D721Med (cell line): ENCODE measurements at places on chromosomes 1 and 21.

- no peak for DNase-seq
Measured at GRCh38 chr1:40782371-40782956, 1.1 kb upstream of the KCNQ4 start.

GRCh38 chr1:223031733-223032601, 111.1 kb downstream of the TLR5 start:
- DNase-seq, result no peak

- DNase-seq, result no peak
Measured at GRCh38 chr1:211033921-211034525, 99.9 kb downstream of the KCNH1 start.

- no peak for DNase-seq
Measured at GRCh38 chr1:101742509-101742908, 254.2 kb downstream of the OLFM3 start.

GRCh38 chr1:244352156-244352830, 99.4 kb downstream of the ADSS2 start:
- no peak for DNase-seq

- DNase-seq, result no peak
Measured at GRCh38 chr1:204408074-204408507, 3.5 kb downstream of the PPP1R15B start.

DNA sequence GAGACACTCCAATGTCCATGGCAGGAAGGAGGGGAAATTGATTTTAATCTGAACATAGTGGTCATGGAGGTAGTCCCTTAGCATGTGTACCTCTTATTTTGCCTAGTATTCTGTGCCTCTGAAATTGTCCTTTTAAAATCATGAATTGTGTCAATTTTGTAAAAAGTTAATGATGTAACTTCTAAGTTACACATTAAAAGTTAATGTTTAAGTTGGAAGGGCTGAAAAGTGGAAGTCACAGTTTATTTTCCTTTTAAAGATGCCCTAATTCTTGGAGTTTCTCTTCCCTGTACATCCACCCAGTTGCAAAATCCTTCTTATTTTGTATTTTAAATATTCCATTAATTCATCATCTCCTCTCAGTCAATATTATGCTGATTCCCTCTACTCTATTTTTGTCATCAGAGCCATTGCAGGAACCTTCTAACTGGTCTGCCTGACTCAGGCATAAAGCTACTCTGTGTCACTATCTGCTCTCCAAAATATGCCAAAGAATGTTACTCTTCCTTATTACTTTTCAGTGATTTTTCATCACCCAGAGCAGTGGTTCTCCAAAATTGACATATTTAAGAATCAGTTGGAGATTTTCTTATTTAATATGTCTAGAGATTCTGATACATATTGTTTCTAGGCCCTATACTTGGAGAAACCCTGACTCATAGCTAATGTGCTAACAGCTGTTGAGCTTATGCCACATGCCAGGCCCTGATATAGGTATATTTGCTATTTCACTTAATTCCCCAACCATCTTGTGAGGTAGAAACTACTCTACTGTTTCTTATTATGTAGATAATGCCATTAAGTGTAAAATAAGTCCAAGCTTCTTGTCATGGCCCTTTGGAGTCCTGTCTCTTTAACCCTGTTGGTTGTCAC, 5.1 kb downstream of the HOOK1 start:
- no peak for DNase-seq

DNA sequence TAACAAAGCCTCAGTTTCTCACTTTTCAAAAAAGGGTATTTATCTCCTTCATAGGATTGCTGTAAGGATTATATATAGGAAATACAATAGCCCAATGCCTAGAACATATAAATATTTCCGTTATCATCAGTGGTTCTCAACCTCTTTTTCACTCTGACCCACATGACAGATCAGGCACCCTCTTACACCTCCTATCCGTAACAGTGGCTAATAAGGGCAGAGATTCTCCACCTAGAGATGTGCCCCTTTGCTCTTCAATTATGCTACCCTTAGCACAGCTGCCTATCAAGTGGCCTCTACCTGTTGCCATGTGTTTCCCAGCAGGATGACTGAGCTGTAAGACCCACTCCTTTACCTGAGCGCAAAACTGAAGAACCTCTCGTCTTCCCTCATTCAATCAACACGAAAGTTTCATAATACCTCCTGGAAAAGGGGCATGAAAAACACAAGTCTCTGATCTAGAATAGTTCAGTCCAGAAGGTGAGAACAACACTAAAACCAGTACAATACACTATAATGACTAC, 10.5 kb downstream of the PUM1 start:
- DNase-seq, result no peak

GRCh38 chr1:43238085-43238484, 31.7 kb upstream of the TMEM125 start:
- peak; percentile 36 for DNase-seq

DNA sequence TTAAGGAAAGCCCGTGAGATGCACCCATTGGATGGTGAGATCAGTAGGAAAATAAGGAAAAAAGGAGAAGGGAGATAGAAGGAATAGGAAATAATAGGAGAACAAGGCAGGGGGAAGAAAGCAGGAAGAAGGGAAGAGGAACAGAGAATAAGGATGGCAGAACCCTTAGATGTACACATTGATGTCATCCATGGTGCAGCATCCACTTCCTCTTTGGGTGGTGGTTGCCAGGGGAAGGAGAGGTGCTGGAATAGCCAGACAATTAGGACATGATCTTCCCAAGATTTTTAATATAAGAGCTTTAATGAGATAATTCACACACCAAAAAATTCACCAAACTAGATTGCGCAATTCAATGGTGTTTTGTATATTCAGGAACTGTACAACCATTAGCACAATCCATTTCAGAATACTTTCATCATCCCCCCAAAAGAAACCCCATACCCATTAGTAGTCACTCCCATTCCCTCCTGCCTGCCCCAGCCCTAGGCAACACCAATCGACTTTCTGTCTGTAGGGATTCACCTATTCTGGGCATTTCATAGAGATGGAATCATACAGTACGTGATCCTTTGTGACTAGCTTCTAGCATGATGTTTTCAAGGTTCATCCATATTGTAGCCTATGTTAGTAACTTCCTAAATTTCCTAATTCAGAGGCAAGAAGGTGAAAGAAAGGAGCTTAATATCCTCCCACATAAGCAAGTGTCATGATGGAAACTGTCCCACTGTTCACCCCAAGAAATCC, 121.4 kb downstream of the PLXNA2 start:
- DNase-seq, result no peak

GRCh38 chr1:65471861-65472332, 51.4 kb downstream of the LEPR start:
- no peak for DNase-seq

DNA sequence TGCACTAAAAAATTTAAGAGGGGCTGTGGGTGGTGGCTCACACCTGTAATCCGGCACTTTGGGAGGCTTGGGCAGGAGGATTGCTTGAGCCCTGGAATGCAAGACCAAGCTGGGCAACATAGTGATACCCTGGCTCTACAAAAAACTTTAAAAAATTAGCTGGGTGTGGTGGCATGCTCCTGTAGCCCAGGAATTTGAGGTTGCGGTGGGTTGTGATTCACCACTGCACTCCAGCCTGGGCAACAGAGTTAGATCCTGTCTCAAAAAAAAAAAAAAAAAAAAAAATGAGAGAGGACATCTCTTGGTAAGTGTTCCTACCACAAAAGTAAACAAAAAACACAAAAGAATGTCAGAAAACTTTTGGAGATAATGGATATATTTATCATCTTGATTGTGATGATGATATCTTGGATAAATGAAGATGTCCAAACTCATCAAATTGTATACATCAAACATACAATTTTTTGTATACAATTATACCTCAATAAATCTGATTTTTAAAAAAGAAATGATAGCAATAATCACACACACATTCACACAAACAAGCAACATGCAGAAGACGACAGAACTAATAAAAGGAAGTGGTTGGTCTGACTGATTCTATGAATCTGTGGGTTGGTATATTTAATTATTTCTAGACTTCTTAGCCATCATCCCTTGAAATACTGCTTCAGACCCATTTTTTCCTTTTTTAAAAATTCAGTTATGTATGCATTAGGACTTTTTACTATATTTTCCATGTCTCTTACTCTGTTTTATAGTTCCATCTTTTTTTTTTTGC, 465.9 kb downstream of the PLA2G4A start:
- no peak for DNase-seq

- DNase-seq, result no peak
Measured at GRCh38 chr1:18091660-18092446, 15.7 kb upstream of the IGSF21 start.

DNA sequence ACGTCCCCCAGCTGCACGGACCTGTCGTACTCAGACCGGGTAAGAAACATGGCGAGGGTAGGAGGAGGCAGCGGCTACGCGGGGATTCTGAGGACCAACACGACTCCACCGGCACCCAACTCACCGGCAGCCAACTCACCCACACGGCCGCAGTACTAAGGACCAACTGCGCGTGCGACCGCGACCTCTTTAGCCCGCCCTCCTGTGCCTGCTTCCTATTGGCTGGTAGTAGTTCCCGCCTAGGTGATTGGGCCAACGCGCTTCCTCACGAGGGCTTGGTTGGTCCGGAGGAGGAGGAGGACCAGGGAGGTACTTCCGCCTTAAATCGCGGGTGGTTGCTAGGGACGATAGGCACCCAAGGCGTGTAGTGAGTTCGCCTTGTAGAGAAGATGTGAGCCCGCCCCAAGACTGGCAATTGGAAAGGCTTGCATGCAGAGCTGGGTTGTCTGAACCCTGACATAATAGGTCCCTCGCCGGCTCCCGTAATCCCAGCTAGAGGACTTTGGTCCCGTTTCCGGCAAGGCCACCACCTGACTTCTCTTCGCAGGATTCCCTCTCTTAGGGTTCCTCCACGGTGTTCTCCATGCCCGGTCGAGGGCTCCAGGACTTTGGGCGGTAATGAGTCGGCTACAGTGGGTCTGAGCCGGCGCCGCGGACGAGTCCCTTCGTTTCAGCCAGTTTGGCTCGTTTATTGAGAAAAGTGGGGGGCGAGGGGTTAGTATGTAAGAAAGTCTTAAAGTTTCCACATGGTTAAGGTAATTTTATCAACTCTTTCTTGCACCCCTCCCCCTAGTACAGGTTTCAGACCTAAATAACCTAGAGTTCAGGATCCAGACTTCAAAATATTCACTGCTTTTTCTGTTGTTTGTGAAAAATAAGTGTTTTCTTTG, at the start of gene PSMA5:
Gene PSMA5, minus strand, starts transcription at position 168 of the 890 bp plus-strand sequence. Its CDS starts 118 bp downstream, at position 50.
- peak; percentile 80 for DNase-seq

DNA sequence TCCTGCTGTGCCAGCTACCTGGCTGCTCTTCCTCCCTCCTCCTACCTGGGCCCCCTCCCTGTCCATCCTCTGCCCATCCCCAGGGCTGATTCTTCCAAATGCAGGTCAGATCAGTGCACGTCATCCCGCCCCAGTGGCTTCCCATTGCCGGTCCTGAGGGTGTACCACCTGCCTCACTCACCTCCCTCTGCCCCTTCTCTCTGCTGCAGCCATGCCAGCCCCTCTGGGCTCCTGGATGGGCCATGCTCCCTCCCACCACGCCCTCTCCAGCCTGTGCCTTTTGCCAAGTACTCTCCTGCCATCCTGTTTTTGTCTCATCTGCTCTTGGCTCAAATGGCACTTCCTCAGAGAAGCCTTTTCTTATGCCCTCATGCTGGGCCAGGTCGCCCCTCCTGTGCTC, 95.8 kb downstream of the ARHGEF10L start:
- DNase-seq, result no peak

GRCh38 chr1:52332411-52332810, 33.6 kb downstream of the CC2D1B start:
- no peak for DNase-seq

GRCh38 chr1:223443397-223443796, 50.2 kb downstream of the CCDC185 start:
- no peak for DNase-seq

GRCh38 chr21:35026617-35027562, 22.2 kb downstream of the RUNX1 start:
- DNase-seq, result no peak

DNA sequence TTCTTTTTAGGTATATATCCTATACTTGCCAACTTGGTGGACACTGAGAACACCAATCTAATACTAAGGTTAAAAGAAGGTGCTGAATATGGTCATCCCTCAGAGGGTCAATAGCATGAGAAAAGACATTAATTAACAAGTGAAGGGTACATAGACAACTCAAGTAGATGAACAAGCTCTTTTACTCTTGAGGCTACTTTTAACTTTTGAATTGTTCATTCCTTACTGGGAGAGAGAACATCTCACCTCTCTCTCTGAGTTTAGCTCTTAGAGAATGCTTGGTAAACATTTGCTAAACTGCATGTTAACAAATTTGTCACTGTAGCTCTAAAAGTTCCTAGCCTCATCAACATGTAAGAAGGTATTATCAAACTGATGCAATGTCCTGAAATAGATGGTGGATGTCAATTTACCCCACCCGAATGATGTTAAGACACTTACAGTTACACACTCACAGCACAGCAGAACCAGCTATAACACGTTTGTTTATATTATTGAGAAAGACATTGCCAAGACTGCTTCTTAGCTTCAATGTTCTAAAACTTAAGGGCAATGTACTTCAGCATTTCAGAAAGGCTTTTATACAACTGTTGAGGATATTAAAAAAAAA, 35.9 kb downstream of the HEATR1 start:
- DNase-seq, result no peak

DNA sequence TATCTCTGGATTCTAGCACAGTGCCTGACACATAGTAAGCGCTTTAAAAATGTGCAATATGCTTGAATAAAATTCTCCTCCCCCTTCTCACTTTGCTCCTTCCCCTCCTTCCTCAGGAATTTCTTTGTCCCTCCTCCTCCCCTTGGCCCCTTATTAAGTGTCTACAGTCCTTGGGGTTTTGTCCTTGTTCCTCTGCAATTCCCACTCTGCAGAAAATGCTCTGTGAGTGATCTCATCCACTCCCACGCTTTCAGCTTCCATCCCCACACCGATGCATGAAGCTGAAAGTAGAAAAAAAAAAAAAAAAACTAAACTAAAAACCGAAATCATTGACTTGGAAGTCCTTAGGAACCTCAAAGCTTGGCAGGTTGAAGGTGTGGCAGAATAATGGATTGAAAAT, 273.6 kb downstream of the RRAGC start:
- no peak for DNase-seq

DNA sequence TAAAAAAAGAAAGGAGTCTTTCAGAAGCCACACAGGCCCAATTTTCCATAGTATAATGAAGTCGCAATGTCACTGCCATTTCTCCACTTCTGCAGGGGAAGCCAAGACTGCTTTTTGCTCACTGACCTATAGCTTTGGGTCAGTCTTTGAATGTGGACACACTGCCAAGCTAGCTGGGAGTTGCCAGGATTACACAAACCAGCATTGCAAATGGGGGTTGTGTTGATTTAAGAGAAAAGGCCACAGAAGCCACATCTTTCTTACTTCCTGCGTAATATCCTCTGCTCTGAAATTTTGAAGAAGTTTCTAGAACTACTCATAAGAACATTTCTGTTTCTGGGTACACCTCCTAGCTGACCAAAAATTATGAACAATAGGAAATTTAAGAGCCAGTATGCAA, 45.8 kb upstream of the SAMSN1 start:
- DNase-seq, result no peak

GRCh38 chr1:940107-941014, 16.6 kb downstream of the SAMD11 start:
- DNase-seq, result no peak

DNA sequence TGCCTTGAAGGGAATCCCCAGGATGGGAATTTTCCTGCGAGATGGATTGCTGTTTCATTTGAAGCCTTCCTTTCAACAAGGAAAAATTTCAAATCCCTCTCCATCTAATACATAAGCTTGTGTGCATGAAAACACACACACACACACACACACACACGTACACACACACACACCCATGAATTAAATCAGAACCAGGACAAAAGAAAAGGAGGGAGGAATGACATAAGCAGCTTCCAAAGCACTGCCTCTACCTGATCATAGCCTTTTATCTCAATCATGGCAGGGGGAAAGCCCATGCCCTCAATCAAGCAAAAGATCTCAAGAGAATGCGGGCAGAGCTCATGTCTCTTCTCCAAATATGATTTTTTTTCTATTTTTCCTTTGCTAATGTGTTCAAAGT, 139.7 kb downstream of the SLC44A5 start:
- DNase-seq, result no peak
